D721Med (cell line): ENCODE measurements at places on chromosomes 11 and 22.

DNA sequence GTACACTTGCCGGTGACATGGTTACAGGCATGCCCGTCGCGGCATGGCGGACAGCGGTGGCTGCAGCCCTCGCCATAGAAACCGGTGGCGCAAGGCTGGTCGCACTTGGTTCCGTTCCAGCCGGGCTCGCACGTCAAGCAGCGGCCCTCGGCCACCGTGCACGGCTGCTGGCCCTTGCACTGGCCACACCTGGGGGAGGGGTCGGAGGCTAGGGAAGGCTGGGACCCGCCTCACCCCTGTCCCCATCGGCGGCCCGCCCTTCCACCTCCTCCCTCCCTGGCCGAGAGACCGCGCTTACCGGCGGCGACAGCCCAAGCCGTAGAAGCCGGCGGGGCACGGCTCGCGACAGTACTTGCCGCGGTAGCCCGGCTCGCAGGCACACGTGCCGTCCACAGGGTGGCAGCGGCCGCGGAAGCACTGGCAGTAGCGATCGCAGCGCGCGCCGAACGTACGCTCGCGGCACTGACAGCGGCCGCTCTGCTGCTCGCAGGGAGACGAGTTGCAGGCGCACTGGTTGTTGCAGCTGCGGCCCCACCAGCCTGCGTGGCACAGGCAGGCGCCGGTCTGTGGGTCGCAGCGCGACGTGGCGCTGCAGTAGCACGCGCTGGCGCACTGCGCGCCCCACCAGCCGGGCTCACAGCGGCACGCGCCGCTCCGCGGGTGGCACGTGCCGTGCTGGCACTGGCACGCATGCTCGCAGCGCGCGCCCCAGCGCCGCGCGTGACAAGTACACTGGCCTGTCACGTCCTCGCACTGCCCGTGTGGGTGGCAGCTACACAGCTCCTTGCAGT lies 6.7 kb downstream of the SCARF2 start:
- DNase-seq = peak; percentile 5

GRCh38 chr22:31295831-31296657 lies 3.8 kb upstream of the PIK3IP1 start:
- DNase-seq = no peak

- no peak for DNase-seq
Measured at GRCh38 chr11:12238420-12238819, 128.0 kb downstream of the MICAL2 start.

DNA sequence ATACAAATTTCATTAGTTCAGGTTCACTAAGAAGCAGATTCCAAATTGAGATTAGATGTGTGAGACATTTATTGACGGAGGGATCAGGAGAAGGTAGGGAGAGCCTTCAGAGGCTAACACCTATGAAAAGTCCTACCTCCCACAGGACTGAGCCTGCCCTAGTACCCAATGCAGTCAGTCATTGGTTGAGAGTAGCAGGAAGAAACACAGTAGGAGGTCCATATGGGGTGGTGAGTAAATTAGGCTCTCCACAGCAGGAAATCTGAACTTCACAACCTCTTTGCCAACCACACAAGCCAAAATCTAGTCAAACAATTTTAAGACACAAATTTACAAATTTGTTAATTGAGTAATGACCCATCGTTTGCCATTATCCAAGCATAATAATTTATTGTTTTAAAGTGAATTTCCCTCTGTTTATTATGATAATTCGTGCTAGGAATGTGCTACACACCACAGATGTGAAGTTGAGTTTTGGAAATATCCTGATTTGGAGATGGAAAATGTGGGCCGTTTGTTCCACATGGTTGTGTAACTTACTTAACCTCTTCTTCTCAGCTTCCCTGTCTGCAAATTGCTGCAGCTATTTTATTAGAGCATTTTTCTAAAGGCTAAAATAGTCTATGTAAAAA lies 542.1 kb downstream of the ETS1 start:
- DNase-seq = no peak

GRCh38 chr11:27705873-27706820 lies 5.9 kb upstream of the BDNF start:
- no peak for DNase-seq

- no peak for DNase-seq
Measured at GRCh38 chr11:102457865-102458264, 5.3 kb upstream of the TMEM123 start.

DNA sequence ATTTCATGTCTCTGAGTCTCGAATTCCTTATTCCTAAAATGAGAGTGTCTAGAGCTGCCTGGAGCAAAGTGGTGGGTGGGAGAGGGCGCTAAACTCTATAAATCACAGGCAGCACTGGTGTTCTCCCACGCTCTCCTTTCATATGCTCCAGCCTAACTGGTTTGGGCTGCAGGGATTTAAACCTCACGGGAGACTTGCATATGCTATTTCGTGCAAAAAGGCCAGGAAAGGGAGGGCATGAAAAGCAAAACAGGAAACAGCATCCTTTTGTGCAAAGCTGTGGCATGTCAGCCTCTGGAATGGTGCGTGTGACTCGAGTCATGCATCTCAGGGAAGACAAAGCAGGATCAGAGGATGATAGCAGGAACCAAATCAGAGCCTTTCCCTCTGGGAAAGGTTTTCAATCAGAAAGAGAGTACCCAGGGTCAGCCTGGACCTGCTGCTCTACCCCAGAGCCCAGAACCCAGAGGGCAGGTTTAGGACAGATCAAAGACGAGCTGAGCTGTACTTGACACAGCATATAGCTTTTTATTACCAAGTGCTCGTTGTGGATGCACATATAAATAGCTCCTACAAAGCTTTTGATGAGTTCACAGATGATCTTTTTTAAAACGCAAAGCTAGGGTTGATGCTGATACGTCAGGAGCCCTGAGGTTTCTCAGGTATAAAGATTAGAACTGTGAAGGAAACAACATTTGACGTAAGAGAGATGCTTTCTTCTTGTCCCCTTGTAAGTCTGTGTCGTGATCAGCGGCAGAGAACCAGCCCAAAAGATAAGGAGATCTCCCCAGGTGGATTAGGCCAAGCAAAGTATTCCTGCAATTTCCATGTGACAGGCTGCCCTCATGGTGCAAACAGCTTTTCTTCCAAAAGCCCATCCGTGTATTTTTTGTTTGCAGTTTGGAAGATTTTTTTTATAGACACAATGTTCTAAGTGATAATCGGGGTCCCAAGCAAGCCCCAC lies 46.2 kb upstream of the YWHAH start:
- no peak for DNase-seq

DNA sequence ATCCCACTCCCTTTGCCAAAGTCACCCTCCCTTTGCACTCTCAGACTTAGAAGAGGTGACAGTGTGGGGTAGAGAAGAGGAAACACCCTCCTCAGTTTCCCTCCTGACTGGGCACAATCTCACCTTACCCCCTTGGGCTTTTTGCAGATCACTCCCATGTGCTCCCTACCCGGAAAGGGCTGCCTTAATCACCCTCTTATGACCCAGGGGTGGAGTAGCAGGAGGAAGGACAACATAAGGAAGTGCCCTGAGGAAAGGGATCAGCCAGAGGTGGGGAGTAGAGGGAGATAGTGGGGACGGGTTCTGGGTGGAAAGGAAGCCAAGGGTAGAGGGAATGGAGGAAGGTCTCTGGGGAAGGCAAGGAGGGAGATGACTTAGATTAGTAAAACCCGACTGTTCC lies 52.0 kb downstream of the NRXN2 start:
- no peak for DNase-seq

GRCh38 chr22:29346659-29347058 lies 31.2 kb upstream of the RASL10A start:
- DNase-seq = peak; percentile 36

- DNase-seq = no peak
Measured at GRCh38 chr11:122248131-122248530, 132.1 kb upstream of the BLID start.

GRCh38 chr11:124380585-124380984 lies 3.7 kb downstream of the OR8B2 start:
- no peak for DNase-seq

DNA sequence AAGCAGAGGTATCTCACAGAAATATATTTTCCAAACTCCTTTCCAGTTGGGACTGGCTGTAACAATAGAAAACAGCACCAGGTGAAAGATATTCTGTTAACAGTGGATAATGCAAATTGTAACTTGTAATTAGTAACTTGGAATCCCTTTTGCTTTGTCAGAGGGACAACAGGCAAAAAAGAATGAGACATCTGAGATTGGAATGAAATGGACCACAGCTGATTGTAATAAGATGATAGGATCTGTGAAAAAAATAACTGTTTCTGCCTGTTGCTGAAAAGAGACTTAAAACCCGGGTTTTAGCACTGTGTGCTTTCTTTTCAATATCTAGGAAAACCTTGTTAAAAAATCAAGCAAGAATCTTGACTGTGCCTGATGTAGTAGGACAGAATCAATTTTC lies 655.7 kb downstream of the METTL15 start:
- no peak for DNase-seq

GRCh38 chr11:108959105-108959761 lies 294.4 kb downstream of the DDX10 start:
- DNase-seq = no peak

GRCh38 chr11:131616481-131617140 lies 246.2 kb downstream of the NTM start:
- no peak for DNase-seq

GRCh38 chr11:10838083-10838482 lies 19.8 kb downstream of the ZBED5 start:
- DNase-seq = no peak

DNA sequence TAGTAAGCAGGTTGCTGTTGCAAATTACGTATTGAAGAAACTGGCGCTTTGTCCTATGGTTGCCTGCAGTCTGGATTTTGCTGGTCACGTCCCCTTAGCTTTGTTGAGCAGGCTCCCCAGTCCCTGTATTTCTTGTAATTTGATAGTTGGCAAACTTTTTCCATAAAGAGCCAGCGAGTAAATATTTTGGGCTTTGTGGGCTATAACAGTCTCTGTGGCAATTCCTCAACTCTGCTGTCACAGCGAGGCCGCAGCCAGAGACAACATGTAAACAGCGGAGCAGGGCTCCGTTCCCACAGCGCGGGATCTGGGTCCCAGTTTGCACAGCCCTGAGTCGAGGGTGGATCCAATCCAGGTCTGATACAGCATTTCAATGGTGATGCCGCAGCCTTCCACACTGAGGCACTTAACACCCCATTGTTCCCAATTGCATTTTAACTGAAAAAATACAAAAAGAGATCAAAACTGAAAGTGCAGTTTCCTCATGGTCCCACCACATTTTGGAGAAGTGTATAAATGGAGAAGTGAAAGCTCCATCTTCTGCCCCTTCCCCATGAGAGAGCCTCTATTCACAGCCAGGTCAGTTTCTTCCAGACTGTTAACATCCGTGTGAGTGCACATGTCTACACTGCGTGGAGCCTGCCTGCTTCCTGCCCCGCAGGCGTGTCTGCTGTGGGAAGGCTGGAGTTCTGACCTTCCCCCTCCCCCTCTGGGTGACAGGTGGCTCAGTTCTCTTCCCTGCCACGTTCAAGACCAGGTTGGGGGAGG lies 89.1 kb downstream of the RPS6KA4 start:
- no peak for DNase-seq

DNA sequence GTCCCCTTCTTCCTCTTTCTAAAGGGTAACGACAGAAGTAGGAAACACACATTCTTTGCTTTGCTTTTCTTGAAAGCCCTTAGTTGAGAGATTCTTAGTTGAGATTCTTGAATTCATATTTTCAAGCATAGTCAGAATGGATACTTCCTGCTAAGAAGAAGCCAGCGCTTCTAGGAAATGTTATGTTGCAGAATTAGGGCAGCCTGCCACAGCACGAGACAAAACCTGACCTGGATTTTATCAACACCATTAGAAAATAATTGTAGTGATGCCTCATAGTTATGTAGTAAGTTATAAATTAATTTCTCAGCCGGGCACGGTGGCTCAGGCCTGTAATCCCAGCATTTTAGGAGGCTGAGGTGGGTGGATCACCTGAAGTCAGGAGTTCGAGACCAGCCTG lies 37.9 kb upstream of the NUP160 start:
- no peak for DNase-seq

DNA sequence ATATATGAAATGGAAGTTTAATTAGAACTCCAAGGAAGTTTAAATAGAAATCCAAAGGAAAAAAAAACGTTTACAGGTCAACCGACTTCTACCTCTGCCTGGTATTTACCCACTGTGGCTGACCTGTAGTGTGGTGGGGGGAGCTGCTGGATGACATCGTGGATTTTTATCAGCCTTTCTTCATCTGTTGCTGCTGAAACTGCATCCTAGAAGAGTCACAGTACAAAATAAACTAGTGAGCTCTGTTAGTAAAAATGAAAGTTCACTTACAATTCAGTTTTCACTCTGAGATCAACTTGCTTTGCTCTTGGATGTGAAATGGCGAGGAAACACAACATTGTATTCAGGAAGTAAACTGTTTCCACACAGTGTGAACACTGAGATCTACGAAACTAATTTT lies 43.2 kb upstream of the TP53AIP1 start:
- no peak for DNase-seq

DNA sequence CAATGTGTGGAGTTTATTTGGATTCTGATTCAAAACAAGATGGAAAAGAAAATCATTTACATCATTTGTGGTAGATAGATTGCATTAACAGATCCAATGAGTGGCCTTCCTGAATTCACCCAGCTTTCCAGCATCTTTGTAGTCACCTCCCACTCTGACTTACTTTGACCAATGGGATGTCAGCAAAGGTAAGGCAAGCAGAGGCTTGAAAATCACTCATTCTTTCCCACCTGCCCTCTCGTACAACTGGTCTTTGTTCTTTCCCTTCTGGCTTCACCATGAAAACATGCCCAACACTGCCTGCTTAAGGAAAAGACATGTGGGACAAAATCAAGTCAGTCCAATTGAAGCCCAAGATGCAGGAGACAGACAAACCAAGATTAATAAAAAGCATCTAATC lies 202.1 kb downstream of the TTC28 start:
- no peak for DNase-seq

GRCh38 chr11:127474766-127475165 lies 474.2 kb upstream of the KIRREL3 start:
- no peak for DNase-seq

GRCh38 chr11:125139778-125140177 lies 24.8 kb upstream of the PKNOX2 start:
- DNase-seq = no peak

GRCh38 chr22:49209452-49210195 lies 618.0 kb downstream of the BRD1 start:
- DNase-seq = no peak

DNA sequence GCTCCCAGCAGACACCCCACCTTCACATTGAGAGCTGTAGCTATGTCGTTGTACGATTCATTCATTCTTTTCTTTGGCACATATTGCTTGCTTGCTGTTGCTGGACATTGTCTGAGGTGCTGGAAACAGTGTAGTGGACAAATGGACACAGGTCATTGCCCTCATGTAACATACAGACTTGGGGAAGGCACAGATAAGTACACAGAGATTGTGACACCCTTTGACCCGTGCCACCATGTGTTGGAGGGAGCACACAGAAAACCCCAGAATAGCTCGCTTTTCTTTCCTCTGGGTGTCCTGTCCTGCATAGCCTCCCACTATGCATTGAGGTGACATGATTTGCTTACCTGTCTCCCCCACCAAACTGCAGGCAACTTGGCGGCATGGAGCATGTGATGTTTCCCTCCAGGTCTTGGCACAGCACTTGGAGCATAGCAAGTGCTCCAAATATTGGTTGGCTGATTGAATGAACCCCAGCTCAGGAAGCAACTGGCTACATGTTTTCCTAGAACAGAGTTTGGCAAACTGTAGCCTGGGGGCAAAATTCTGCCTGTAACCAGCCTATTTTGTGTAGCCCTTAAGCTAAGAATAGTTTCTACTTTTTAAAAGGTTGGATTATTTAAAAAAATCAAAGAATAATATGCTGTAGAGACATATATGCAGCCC lies 30.9 kb upstream of the NECTIN1 start:
- DNase-seq = no peak
